CD14-positive monocyte (primary cell): ENCODE measurements at places on chromosomes 2 and 18. TPM values are rescaled to one million over a fixed set of nuclear protein-coding genes. Genes with fewer than 3 reads are reported as not detected.

DNA sequence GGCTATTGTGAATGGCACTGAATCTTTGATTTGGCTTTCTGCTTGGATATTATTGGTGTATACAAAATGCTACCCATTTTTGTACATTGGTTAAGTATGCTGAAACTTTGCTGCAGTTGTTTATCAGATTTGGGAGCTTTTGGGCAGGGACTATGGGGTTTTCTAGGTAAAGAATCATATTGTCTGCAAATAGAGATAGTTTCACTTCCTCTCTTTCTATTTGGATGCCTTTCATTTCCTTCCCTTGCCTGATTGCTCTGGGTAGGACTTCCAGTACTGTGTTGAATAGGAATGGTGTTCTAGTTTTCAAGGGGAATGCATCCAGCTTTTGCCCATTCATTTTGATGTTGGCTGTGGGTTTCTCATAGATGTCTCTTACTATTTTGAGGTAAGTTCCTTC, 489.1 kb upstream of the LRATD1 start:
- no peaks in the 10 kb centered on the region for H3K36me3 ChIP-seq
- no peak overlapping the region for H3K4me3 ChIP-seq
- H3K27me3 ChIP-seq, result no peaks in the 10 kb centered on the region
- H3K4me1 ChIP-seq, result no peaks in the 10 kb centered on the region

DNA sequence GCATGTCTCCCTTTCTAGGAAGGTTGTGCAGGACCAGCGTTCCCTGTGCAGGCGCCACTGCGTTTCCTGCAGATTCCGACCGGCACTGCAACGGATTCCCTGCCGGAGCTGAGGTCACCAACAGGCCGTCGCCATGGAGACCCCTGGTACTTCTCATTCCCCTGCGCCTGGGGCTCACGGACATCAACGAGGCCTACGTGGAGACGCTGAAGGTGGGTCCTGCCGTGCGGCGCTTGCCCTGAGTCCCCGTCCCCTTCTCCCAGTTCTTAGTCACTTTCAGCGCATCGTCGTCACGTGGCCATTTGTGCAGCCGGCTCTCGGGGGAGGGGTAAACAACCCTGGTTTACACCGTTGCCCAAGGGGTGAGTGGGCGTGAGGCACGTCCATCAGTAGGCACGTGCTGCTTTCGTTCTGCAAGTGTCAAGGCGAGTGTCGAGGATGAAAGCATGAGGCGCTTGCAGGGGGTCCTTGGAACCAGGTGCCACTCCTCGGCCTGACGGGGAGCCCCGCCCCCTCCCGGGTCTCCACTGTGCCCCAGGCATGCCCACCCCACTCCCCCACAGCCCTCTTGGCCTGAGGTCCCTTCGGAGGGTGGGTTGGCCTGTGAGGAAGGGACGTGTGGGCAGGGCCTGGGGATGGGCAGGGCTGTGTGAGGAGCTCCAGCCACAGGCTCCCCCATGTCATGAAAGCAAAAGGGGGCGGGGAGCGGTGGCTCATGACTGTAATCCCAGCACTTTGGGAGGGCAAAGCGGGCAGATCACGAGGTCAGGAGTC, 19.8 kb downstream of the DTYMK start:
- no peaks in the 10 kb centered on the region for H3K4me1 ChIP-seq
- no peak for DNase-seq

DNA sequence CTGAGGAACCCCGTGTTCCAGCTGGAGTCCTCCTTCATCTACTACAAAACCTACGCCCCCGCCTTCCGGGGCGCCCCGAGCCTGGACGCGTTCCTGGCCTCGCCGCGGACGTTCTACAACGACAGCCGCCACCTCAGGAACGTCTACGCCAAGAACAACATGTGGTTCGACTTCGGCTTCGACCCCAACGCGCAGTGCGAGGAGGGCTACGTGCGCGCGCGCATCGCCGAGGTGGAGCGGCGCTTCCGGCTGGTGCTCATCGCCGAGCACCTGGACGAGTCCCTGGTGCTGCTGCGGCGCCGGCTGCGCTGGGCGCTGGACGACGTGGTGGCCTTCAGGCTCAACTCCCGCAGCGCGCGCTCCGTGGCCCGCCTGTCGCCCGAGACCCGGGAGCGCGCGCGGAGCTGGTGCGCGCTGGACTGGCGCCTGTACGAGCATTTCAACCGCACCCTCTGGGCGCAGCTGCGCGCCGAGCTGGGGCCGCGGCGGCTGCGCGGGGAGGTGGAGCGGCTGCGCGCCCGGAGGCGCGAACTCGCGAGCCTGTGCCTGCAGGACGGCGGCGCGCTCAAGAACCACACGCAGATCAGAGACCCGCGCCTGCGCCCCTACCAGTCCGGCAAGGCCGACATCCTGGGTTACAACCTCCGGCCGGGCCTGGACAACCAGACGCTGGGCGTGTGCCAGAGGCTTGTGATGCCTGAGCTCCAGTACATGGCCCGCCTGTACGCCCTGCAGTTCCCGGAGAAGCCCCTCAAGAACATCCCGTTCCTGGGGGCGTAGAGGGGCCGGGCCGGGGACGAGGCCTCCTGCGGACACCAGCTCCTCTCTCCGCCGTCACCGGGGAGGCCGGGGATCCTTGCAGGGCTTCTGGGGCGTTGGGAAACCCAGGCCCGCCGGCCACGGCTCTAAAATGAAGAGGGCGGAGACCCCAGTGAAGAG, 5.3 kb upstream of the NEU4 start:
- no peaks in the 10 kb centered on the region for H3K36me3 ChIP-seq
- H3K4me1 ChIP-seq, result peaks cover 13% of the 10 kb centered on the region
- peak overlapping the region; percentile 34 for H3K4me3 ChIP-seq
- DNase-seq, result no peak
- H3K27ac ChIP-seq, result no peak overlapping the region

DNA sequence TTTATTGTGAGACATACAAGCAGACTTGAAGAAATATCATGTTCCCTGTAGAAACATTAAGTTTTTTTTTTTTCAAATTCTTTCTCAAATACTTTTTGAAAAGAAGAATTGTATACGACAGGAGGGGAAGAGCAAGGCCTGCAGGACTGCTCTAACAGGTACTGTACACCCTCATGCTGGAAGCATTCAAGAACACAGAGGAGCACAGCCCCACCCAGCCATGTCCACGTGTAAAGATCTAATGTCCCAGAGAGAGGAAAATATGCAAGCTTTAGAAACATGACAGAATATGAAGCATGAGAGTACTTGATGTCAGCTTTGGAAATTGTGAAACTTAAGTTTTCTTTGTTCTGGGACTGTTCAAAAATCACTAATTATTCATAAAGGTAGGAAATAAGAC, 191.6 kb downstream of the TTC32 start:
- H3K27ac ChIP-seq, result no peak overlapping the region
- H3K27me3 ChIP-seq, result no peaks in the 10 kb centered on the region
- H3K36me3 ChIP-seq, result no peaks in the 10 kb centered on the region
- DNase-seq, result no peak

GRCh38 chr2:150485871-150486538, 1.5 kb downstream of the RND3 start:
- no peak for DNase-seq
- no peaks in the 10 kb centered on the region for H3K36me3 ChIP-seq
- peaks cover 21% of the 10 kb centered on the region for H3K27me3 ChIP-seq
- no peaks in the 10 kb centered on the region for H3K4me1 ChIP-seq

DNA sequence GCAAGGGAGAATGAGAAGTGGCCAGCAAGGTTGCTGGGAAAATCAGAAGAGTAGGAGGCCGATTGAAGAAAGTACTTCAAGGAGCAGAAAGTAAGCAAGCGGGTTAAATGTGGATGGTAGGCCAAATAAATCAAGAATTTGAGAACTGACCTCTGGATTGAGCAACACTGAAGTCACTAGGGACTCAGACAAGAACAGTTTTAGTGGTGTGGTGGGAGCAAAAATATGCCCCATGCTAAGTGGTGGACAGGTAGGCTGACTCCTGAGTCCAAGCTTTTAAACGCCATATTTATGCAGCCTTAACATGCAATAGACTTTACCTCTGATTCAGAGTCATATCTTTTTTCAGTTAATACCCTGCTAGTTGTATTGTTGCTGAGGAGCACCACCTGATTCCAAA, 4.5 kb downstream of the TRABD2A start:
- H3K27me3 ChIP-seq, result peaks cover 27% of the 10 kb centered on the region
- no peak for DNase-seq
- H3K27ac ChIP-seq, result no peak overlapping the region
- peaks cover 15% of the 10 kb centered on the region for H3K4me1 ChIP-seq
- H3K4me3 ChIP-seq, result no peak overlapping the region

- no peak overlapping the region for H3K4me3 ChIP-seq
- no peak for DNase-seq
- H3K36me3 ChIP-seq, result no peaks in the 10 kb centered on the region
- H3K27me3 ChIP-seq, result no peaks in the 10 kb centered on the region
- no peak overlapping the region for H3K27ac ChIP-seq
- no peaks in the 10 kb centered on the region for H3K4me1 ChIP-seq
Observed at GRCh38 chr2:145861940-145862339, 1342.0 kb upstream of the ZEB2 start.

GRCh38 chr18:57951117-57951796, 92.8 kb upstream of the NEDD4L start:
- H3K27ac ChIP-seq, result no peak overlapping the region
- DNase-seq, result no peak
- H3K27me3 ChIP-seq, result no peaks in the 10 kb centered on the region
- H3K36me3 ChIP-seq, result no peaks in the 10 kb centered on the region

GRCh38 chr2:133525613-133526529, 42.4 kb downstream of the NCKAP5 start:
- H3K4me1 ChIP-seq, result no peaks in the 10 kb centered on the region
- H3K27ac ChIP-seq, result no peak overlapping the region
- H3K27me3 ChIP-seq, result no peaks in the 10 kb centered on the region
- DNase-seq, result no peak

- H3K27me3 ChIP-seq, result no peaks in the 10 kb centered on the region
- no peak overlapping the region for H3K27ac ChIP-seq
- H3K36me3 ChIP-seq, result no peaks in the 10 kb centered on the region
- H3K4me3 ChIP-seq, result no peak overlapping the region
- no peaks in the 10 kb centered on the region for H3K4me1 ChIP-seq
Observed at GRCh38 chr2:10228611-10229365, 73.9 kb upstream of the HPCAL1 start.

DNA sequence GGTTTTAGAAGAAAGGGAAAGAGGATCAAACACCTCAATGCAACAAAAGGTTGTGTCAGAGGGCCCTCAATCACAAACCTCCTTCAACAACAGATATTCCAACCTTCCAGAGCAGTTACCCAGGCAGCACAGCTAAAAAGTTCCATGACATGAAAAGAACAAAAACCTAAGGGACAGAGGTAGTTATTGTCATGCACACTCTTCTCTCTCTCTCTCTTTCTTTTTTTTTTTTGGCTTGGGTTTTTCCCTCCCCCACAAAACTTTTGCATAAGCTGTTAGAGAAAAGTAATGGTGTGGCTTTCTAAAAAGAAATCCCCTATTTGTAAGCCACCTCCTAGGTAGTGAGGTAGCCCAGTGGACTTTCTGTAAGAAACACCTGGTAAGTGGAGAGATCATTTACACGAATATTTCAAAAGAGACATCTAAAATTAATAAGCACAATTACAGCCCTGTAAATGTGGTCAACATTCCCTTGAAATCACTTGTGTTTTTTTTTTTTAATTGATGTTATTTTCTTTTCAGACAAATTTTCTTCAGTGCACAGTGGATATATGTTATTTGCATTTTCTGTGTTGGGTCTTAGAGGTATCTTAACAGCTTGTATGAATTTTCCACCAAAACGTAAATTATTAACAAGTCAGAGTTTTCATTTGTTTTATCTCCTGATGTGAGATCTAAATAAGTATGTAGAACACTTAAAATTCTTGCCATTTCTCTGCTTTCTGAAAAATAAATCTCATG, 48.4 kb downstream of the ZEB2 start:
- peaks cover 21% of the 10 kb centered on the region for H3K4me1 ChIP-seq
- peaks cover 100% of the 10 kb centered on the region for H3K36me3 ChIP-seq
- no peak for DNase-seq
- H3K27me3 ChIP-seq, result no peaks in the 10 kb centered on the region

DNA sequence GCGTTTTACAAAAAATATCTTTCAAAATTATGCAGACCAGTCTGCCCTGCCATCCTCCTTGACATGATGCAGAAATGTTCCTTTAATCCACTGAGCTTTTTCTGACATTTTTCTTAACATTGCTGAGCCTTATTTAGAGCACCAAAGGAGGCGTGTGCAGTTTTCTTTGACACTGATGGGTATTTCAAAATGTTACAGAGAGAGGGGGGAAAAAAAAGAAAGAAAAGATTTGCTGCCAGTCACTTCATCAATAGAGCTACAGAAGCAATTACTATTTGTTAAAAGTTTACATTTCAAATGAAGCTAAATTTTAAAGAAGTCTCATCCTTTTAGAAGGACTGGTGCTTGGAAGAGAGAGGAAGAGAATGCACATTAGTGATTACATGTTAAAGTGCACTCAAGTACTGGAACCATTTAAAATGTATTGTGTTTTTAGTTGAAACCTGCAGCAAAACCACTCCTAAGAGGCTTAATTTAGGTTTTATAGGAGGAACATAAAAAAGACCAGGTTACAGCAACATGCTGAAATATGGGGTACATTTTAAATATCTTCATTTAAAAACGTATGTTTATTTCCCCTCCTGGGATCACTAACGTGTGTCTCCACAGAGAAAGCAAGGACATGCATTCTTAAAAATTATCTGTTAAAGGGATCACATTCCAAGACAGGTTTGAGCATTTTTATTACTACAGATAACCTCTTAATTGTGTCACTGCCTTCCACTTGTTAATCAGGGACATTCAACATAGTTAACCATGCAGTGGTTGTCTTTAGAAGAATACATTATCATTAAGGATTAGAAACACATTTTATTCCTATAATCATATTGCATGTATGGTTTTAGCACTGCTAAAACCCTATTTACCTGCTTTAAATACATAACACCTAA, 258.4 kb downstream of the MEIS1 start:
- H3K27me3 ChIP-seq, result no peaks in the 10 kb centered on the region
- H3K27ac ChIP-seq, result no peak overlapping the region
- no peak for DNase-seq

DNA sequence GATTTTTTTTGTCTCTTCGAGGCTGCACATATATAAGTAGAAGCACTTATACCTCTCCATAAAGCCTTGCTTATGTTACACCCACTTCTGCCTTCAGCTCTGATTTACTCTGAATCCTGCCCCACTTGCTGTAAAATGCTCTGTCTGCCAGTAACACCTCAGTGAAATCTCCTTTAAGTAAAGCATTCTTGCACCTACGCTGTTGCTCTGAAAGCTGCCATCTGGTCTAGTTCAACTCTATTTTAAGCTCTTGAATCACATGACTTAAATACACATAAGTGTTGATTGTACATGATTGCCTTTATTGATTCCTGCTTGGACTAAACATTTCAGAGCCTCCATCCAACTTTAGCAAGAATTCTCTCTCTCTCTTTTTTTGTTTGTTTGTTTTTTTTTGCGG, 609.0 kb upstream of the CELF4 start:
- no peak for DNase-seq
- no peaks in the 10 kb centered on the region for H3K36me3 ChIP-seq
- no peaks in the 10 kb centered on the region for H3K27me3 ChIP-seq
- no peaks in the 10 kb centered on the region for H3K4me1 ChIP-seq
- H3K4me3 ChIP-seq, result no peak overlapping the region

GRCh38 chr18:8657050-8657820, 48.0 kb downstream of the RAB12 start:
- H3K27ac ChIP-seq, result no peak overlapping the region
- peaks cover 6% of the 10 kb centered on the region for H3K27me3 ChIP-seq
- no peak overlapping the region for H3K4me3 ChIP-seq

The MEP1B gene
- not detected for polyA plus RNA-seq

The SULT1C4 gene
- not detected for polyA plus RNA-seq

The RGPD3 gene
- not detected for polyA plus RNA-seq

The CCDC141 gene
- not detected in 2 replicates for polyA plus RNA-seq

The RFX8 gene
- polyA plus RNA-seq, result not detected in 2 replicates

The DAW1 gene
- not detected for polyA plus RNA-seq

The CPLX4 gene
- polyA plus RNA-seq, result not detected

The ELOA2 gene
- polyA plus RNA-seq, result not detected
